ENCODE measurements at places on chromosomes 3 and 15.

DNA sequence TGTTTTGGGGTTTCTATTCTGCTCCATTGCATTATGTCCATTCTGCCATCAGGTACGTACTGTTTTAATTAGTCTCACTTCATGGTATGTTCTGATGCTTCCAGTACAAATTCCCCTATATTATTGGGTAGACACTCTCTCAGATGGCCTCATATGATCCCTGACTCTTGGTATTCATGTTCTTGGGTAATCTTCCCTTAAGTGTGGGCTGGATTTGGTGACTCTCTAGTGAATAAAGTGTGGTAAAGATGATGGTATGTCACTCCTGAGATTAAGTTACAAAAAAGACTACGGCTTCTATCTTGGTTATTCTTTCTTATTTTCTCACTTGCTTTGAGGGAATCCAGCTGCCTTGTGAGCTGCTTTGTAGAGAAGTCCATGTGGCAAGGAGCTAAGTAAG lies 89.6 kb upstream of the TBC1D5 start:
- no peak for DNase-seq

DNA sequence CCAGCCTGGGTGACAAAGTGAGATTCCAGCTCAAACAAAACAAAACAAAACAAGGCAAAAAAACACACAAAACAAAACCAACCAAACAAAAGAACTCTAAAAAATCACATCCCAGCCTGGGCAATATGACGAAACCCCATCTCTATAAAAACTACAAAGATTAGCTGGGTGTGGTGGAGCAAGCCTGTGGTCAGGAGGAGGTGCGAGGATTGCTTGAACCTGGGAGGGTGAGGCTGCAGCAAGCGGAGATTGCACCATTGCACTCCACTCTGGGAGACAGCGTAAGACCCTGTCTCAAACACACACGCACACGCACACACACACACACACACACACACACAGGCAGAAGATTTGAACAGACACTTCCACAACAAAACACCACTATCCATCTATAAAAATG lies 99.6 kb downstream of the SHQ1 start:
- DNase-seq, result no peak

DNA sequence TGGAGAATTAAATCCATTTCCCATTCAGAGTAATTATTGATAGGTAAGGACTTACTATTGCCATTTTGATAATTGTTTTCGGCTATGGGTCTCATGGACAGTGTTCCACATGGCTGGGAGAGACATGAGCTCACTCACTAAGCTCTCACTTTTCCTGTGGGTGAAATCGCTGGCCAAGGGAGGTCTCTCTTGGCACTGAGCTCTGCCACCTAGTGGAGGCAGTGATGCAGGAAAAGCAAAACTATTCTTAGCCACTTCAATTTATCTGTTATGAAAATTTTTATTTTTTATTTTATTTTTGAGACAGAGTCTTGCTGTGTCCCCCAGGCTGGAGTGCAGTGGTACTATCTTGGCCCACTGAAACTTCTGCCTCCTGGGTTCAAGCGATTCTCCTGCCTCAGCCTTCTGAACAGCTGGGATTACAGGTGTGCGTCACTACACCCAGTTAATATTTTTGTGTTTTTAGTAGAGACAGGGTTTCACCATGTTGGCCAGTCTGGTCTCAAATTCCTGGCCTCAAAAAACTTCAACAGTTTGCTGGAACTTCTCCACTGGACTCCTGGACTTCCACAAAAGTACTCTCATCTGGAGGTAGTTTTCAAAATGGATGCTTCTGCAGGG lies 4.7 kb upstream of the RNF13 start:
- peak; percentile 54 for DNase-seq

DNA sequence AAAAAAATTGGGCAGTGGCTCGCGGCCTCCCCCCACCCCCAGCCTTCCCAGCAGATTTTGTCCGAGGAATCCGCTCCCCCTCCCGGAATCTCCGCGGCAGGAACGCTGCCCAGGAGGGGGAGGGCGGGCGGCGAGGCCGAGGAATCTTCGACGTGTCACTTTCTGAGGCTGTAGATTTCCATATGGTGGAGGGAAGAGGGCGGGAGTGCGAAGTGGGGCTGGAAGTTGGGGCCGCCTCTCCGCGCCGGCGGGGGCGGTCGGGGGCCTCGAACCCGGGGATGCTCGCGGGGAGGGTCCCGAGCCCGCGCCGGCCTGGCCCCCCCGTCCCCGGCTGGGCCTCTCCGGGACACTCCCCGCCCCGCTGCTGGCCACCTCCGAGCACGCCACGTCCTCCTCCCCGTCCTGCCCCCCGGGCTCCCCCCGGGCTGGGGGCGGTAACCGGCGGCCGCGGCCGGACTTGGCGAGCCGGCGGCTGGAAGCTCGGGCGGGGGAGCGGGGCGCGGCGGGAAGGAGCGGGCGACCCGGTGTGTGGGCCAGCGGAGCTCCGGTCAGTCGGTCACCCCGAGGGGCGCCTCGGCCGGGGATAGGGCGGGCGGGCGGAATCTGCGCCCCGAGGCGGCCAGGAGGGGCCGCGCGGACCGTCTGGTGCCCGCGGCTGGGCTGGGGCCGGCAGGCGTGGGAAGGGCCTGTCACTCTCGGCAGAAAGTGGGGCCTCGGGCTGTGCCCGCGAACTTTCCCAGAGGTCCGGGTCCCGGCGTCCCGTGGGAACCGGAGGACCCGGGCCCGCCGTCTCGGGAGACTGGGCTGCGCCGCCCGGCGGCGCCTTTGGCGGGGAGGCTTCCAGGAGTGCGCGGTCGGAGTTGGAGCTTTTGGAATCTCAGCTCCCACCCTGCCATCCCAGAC lies 951 bp downstream of the FNDC3B start:
- DNase-seq, result peak; percentile 60

- no peak for DNase-seq
Measured at GRCh38 chr15:92963794-92964193, 63.7 kb downstream of the CHD2 start.

DNA sequence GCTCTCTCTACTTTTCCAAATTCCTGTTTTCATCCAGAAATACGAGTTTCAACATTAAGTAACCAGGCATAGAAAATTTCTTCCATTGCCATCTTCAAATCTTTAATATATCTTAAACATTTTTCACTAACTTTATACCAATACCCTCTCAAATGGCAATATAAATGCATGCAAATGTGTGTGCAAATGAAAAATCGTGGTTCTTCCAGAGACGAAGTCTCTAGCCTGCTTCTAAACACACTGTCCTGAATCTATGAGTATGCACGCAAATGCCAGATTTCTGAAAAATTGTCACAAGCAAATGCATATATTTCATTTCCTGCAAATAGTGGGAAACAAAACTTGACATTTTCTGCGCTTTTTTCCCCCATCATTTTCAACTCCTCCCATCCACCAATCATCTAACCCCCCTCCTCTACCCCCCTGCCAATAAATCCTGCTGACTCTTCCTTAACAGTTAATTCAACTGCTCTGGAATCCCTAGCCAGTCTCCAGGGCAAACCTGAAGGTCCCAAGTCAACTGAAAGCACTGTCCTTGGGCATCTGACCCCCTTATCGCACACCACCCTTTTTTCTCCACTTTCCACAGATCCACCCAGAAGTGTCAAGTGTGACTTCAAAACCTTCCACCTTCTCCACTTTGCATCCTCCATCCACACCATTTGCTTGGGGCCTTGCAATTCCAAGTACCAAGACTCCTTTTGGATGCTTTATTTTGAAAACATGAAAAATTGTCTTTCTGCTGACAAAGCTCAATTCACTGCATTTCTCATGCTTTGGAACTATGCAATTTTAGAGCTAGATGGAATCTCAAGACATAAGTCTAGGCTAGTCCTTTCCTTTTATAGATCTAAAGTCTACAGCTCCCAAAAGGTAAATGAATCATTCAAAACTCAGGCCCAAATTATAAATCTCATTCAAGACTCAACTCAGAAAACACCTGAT lies 144.7 kb downstream of the OSBPL10 start:
- no peak for DNase-seq

DNA sequence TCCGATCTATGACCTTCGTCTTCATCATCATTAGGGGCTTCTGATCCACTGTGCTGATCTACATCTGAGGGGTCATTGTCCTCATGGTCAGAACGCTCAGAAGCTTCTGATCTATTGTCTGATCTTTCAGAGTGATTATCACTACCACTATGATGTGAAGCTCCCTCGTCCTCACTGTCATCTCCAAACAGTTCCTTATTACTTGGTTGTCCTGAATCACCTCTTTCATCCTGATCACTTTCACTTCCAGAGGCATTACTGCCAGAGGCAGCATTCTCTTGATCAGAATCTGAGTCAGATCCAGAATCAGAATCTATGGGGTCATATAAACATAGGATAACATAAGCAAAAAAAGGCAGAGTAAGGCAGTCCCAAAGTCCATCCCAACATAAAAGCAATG lies 5.4 kb downstream of the LEO1 start:
- DNase-seq, result no peak

DNA sequence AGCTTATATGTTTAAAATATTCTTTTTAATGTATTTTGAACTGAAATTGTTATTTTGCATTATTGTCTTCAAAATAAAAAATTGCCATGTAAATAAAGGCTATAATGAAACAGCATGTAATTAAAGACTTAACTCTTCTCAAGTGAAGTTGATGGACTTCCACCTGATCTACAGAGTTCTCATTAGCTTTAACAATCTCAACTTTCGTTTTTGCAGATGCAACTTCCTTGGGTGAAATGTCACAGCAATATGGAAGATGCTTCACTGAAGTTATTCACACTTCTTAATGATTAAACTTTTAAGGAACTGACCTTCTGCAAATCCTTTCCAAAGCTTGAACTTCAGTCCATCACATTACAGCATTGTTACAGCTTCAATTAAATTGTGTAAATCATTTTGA lies 63.6 kb downstream of the OSTN start:
- no peak for DNase-seq

DNA sequence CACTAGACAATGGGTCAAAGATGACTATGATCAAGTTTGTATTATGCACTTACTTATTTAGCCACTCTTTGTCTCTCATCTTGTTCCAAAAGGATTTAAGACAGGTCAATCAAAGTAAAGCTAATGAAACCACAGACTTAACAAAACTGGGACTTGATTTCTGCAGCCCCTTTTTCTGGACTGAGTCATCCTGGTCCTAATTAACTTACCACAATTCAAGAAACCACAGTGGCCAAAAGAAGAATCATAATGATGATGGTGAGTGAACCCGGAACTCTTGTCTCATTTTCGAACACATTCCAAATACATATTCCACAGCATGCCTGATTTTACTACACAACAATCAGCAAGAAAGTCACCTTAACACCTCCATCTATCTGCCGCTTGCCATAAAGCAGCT lies 1333.0 kb downstream of the ROBO1 start:
- DNase-seq, result no peak

GRCh38 chr15:70062321-70062956 lies 35.3 kb downstream of the TLE3 start:
- DNase-seq, result peak; percentile 75

- no peak for DNase-seq
Measured at GRCh38 chr3:72798552-72799195, 49.6 kb downstream of the SHQ1 start.

GRCh38 chr3:107520535-107520934 lies 2.2 kb upstream of the BBX start:
- no peak for DNase-seq

DNA sequence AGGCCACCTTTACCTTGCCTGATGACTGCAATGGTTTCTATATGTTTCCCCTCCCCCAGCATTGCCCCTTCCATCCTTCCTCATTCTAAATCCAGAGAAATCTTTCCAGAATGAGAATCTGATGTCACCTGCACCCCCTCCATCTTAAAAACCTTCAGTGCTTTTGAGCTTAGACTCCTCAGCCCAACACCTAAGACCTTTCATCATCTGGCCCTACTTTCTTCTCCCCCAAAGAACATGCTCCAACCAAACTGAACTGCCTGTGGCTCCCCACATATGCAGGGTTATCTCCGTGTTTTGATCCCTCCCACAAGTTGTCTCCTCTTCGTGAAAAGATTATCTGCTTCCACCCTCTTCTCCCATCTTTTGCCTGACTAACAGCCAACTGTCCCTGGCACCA lies 27.3 kb downstream of the RFTN1 start:
- DNase-seq, result no peak

DNA sequence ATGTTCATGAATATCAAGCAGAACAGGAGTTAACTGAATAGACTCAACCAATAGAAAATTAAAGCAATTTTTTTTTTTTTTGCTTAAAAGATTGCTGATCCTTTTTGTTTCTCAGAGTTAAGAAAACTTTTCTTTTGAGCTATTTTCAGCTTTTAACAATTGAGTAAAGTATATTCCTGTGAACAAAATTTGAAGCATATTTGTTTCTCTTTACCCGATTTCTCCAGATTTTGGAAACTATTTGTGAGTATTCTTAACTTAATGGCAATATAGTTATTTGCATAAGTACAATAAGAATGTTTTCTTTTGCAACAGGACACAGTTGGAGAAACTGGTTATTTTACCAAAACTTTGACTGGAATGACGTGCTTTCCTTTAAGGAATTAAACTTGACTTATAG lies 53.4 kb upstream of the C15orf39 start:
- DNase-seq, result no peak

DNA sequence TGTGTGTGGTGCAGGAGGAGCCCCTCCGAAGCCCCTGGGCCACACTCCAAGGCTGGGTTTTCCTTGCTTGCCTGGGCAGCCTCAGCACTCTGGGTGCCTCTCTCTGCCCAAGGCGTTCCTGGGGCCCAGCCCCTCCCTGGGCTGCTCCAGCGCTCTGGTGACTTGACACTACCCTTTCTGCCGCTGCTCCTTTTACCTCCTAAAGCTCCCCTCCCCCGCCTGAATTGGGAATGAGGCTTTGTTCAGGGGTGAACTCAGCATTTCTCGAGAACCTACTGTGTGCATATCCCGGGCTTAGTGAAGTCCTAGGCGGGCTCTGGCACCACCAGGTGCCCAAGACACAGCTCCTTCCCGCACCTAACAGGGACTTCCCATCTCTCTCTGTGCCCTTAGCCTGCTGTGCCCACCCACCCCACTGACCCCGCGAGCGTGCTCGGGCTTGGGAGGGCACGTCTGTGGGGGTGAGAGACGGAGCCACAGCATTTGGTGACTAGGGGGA lies 1.2 kb upstream of the BAHD1 start:
- no peak for DNase-seq

DNA sequence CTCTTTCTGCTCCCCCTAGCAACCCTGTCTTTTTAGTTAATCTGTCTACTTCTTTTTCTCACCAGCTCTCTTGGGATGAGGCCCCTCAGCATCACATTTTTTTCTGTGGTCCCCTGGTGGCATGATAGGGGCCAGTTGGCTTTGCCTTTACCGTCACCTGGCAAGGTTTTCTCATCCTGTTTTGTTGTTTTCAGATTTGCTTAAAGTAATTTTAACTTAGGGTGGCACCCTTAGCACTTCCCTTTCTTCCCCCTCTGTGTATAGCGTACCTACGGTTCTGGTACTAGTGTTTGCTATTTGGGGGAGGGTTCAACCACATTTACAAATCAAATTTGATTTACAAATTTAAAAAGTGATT lies 35.6 kb downstream of the PDCD6IP start:
- DNase-seq, result no peak

DNA sequence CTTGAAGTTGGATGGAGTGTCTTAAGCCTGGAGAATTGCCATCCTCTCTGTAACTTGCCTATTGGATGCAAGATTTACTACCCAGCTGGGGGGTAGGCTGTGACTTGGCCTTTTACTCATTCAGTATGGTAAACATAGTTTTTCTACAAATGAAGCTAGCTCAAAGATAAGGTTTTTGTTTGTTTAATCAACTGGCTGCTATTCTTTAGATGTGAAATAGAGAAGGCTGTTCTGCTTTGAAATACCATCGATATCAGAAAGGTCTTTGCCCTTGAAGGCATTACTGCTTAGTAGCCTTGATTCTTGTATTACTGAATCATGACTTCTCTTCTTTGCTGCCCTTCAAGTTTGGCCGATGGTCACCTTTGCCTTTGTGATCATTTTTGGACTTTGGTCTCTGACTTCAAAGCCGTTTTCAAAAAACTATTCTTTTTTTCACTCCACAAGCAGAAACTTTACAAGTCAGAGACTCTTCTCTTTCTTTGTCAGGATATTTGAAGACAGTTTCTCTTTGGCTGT lies 83.1 kb downstream of the GAP43 start:
- peak; percentile 7 for DNase-seq
